NCI-H510A treated with DMSO at 0.1 percent for 48 hours (cell line): ENCODE measurements at places on chromosomes 12 and 14.
A peak's percentile ranks its signal among the peaks of the same experiment; 100 is the strongest.

DNA sequence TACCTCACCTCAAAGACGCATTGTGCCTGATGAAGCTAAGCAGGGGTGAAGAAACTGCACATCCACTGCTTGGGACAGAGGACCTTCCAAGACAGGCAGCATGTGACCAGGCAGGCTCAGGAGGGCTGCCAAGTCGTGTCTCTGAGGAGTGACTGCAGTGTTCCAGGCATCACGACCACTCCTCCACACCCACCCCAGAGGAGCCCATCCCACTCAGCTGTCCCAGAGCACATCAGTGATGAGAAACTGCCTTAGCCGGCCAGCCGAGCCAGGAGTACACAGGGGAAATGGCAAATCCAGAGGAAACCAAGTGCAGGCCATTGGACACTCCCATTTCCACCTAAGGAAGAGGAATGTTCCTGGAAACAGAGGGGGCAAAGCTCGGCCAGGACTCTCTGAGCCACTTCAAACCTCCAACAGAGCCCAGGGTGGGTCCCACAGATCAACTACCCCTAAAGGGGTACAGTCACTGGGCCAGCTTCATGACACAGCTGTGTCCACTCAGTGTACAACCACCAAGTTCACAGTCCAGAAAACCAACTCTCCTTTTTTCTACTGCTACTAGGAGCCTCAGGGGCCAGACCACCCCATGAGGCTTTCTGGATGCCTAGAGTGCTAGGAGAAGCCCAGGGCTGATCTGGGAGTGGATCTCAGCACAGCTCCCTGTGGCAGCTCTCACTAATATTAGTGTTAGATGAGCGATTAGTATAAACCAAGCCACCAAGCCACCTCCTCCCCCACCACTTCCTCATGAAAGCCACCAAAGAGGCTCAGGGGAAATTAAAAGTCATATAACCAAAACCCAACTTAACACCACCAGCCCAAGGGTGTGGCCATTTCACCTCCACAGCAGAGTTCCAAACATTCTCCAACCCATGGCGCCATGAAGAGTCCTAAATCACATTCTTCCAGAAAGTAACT lies 15.4 kb downstream of the PXN start:
- DNase-seq: no peak

GRCh38 chr12:31687101-31687527 lies 27.6 kb downstream of the ETFBKMT start:
- DNase-seq: no peak

DNA sequence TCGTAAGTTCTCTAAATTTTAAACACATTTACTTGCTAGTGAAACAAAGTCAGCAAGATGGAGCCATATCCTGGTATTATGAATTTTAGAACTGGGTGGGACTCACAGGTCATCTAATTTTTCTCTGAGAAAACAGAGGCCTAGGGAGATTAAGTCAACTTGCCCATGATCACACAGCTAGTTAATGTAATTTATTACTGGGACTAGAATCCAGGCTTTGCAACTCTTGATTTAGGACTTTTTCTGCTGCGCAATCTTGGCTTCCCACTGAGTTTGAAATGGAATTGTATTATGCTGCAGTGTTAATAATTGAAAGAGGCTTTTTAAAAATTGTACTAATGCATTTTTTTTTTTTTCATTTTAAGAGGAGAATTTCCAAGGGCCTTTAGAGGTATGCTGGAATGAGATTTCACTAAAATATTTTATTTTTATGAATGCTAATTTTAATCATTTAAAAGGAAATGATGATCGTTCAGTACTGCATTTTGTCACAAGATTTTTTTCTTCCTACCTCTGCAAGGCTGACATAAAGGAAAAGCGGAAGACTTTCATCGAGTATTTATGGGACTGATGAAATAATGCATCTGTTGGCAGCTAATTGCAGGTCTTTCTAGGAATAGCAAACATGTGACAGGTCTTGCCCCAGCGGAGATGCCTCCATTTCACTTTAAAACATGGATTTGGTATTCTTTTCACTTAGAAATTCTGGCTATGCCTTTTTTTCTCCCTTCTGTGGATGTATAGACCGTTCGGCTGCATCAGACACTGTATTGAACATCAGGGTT lies 9.6 kb downstream of the CRADD start:
- DNase-seq: no peak

GRCh38 chr12:50555471-50555885 lies 50.7 kb downstream of the DIP2B start:
- no peak for DNase-seq

DNA sequence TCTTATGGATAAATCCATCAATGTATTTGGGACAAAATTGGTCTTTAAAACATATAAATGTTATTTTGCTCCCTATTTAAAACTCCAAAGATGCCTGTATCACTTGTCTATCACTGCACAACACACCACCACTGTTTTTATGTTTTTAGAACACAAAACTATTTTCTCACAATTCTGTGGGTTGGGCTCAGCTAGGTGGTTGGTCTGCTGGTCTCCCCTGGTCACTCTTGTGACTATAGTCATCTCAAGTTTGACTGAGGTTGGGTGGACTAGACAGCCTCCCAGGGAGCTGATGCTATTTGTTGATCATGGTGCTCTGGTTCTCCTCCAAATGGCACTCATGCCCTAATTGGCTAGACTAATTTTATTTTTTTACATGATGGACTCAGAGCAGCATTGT lies 39.5 kb upstream of the NR1H4 start:
- no peak for DNase-seq

DNA sequence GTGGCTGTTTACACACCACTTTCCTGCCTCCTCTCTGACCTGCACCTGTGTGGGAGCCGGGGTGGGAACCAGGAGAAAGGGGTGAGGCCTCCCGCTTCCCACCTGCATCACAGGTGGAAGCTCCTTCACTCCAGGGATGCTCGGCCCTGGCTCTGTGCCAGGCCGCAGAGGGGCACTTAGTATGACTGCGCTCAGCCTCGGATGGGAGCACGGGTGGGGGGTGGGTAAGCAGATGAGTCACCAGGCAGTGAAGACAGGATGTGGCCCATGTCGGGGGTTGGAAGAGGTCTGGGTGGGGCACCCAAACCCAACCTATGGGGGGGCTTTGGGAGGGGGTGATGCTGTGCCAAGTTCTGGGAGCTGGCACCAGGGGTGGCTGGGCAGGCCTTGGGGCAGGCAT lies 7.4 kb upstream of the CYP46A1 start:
- DNase-seq: no peak

GRCh38 chr14:101473045-101473729 lies 88.1 kb upstream of the DIO3 start:
- DNase-seq: no peak

- no peak for DNase-seq
Measured at GRCh38 chr14:83559721-83560120, 1970.2 kb upstream of the FLRT2 start.

DNA sequence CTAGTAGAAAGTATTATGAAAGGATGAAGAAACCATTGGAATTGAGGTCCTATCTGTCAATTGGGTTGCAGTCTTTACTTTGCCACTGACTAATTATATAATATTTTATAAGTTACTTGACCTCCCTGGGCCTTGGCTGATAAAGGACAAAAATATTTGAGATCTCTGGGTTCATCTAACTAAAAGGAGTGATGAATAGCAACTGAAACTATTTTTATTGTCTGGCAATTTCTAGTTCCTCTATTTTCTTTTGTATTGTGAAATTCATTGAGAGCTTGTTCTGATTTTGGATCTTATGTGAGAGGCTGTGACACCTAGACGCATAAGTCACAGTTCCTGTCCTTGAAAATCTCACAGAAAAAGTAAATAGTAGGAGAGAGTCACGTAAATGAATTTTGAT lies 415.7 kb upstream of the ATP2B1 start:
- no peak for DNase-seq

GRCh38 chr12:93145086-93145485 lies 216.0 kb upstream of the EEA1 start:
- no peak for DNase-seq

- no peak for DNase-seq
Measured at GRCh38 chr14:97584528-97584927, 787.3 kb downstream of the VRK1 start.

GRCh38 chr14:96958057-96958456 lies 160.9 kb downstream of the VRK1 start:
- DNase-seq: no peak

DNA sequence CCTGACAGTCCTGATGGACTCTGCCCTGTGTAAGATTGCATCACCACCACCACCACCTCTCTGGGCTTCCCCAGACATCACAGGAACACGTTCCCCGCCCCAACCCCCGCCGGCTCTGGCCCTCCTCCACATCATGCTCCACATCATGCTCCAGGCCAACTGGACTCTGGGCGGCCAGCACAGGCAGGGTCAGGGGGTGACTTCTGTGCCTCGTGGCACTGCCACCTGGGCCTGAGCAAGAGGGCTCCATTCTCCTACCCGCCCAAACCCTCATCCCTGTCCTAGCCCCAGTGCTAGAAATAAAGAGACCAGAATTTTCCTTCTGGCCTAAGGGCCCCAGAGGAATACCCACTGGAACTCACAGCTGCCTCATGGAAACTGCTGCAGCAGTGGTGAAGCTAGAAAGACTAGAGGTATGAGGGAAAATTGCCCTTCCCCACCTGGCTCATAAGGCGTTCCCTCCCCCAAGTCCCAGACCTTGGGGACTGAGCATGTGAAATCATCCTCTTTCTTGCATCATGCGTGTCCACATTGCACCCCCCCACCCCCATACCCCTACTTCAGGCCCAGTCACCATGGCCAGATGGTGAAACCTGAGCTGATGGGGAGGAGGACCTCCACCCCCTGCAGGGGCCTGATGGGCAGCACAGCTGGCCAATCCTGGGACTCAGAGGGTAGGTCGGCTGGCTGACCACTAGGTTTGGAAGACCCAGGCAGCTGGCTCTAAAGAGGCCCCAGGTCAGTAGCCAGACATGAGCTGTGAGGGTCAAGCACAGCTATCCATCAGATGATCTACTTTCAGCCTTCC lies at the start of gene INHBE:
Gene INHBE, plus strand, starts transcription at position 742 of the 808 bp plus-strand sequence. CDS start 230 bp downstream, outside the sequence.
- DNase-seq: peak; percentile 95
